NCI-H2029 (cell line): ENCODE measurements at places on chromosomes 2 and 18.
A peak's percentile ranks its signal among the peaks of the same experiment; 100 is the strongest.

- no peak for DNase-seq
Observed at GRCh38 chr18:8003878-8004675, 437.0 kb downstream of the PTPRM start.

- no peak for DNase-seq
Observed at GRCh38 chr2:228239207-228239906, 57.9 kb upstream of the SPHKAP start.

- no peak for DNase-seq
Observed at GRCh38 chr2:38279201-38279600, 97.9 kb downstream of the ATL2 start.

DNA sequence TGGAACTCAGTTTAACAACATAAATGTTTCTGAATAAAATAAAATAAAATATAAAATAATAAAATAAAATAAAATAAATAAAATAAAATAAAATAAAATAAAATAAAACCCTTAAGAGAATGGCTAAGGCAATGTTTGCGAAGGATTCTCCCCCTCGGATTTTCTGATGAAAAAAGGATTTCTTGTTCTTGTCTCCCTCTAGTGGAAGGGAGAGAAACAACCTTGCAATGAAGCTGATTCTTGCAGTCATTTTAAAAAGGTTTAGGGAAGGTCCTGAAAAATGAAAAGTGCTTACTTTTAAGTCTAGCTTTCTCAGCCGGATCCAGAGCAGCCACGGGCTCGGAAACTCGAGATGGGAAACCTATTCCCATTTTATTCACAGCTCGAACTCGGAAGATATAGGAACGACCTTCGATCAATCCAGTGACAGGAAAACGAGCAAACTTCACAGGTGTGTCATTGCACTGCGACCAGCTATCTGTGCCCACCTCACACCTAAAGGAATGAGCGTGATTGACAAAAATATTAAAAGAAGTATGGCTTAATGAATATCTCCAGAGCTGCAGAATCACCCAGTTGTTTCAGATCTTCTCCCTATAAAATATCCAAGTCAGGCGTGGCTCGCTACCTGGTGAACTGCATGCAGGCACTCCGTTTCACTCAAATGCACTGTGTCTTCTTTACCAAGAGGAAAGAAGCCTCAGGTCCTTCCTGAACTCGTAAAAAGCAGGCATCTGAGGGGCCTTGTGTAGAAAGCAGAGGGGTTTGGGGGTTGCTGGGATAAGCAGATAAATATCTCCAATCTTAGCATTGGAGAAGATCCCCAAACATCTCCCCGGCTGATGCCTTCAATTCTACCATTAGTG lies 68.1 kb downstream of the MYOM1 start:
- DNase-seq = peak; percentile 10
